ENCODE measurements at places on chromosomes 5 and 9.

- DNase-seq, result no peak
Observed at GRCh38 chr5:176131771-176132170, 106.5 kb upstream of the SIMC1 start.

DNA sequence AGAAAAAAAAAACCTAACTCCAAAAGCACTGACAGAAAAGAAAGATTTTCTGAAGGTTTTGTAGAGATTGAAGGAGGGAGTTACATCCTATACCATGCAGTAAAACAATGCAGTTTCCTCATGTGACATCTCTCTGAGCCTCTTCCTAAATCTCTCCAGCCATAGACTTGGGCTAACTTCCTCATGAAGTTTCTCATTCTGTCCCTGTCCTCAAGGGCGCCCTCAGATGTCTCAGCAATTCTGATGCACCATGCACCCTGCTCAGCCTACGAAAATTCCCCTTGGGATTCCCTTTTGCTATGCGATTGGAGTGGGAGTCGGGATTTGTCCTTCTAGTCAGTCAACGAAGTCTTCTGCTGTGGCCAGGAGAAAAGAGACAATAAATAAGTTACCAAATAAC, 68.9 kb downstream of the FAT2 start:
- no peak for DNase-seq

DNA sequence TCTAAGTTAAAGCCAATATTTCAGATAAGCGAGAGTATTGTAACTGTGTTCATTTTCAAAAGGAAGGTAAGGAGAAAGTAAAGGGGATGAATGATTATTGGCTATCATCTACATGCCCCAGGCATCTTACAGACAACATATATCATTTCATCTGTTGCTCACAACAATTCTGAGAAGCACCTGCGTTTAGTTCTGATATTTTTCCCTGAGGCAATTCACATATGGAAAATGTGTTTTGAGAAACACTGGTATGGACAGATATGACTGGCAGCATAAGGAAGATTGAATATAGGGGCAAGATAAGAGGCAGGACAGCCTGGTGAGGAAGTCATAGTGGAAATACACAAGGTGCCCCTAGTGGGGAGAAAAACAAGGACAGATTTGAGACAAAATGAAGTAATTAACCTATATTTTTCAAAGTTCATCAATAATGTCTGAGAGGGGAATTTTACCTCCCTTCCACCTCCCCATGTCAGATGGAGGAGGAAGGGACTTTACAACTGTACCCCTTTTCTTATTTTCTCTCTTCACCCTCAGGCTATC, 87.7 kb upstream of the TRIM32 start:
- no peak for DNase-seq

DNA sequence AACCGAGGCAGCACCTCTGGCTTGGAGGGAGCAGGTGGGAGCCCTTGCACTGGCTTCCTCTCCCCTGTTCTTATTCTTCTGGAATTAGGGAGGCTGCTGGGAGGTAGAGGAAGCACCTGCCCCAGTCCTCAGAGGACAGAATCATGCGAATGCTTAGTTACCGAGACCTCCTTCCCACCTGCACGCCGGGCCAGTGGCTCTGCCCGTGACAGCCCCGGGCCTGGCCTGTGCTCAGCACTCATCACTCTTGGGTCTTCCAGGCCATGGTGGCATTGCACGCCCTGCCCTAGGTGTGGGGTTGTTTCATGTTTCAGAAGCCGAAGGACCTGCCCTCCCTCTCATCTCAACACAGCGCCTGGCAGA, 45.3 kb upstream of the NKD2 start:
- no peak for DNase-seq

- no peak for DNase-seq
Observed at GRCh38 chr5:26339576-26339975, 698.8 kb downstream of the CDH9 start.

DNA sequence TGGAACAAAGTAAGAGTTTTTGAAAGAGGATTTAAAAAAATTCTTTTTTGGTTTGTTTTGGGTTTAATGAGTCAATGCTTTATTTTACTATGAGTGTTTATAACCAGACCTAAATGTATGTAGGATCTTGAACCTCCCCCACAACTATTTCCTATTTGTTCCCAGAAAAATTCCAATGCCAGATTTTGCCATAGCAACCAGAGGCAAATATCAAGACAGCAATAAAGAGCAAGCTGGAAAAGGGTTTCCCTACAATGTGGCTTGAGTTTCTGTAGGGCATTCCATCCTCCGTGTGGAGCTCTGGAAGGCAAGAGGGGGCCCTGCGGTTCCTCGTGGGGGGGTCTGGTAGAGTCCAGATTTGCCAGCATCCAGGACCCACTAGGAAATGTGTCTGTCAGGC, 27.8 kb upstream of the GDNF start:
- DNase-seq, result peak; percentile 83

Measured in fibroblast of skin of right biceps (primary cell).